ENCODE measurements at places on chromosomes 11 and 22.
A peak's percentile ranks its signal among the peaks of the same experiment; 100 is the strongest.

GRCh38 chr22:45469281-45470073 lies 33.2 kb upstream of the FBLN1 start:
- DNase-seq = no peak

GRCh38 chr11:123558536-123559315 lies 95.7 kb downstream of the SCN3B start:
- no peak for DNase-seq

- no peak for DNase-seq
Measured at GRCh38 chr11:46947399-46948077, 11.0 kb downstream of the CSTPP1 start.

DNA sequence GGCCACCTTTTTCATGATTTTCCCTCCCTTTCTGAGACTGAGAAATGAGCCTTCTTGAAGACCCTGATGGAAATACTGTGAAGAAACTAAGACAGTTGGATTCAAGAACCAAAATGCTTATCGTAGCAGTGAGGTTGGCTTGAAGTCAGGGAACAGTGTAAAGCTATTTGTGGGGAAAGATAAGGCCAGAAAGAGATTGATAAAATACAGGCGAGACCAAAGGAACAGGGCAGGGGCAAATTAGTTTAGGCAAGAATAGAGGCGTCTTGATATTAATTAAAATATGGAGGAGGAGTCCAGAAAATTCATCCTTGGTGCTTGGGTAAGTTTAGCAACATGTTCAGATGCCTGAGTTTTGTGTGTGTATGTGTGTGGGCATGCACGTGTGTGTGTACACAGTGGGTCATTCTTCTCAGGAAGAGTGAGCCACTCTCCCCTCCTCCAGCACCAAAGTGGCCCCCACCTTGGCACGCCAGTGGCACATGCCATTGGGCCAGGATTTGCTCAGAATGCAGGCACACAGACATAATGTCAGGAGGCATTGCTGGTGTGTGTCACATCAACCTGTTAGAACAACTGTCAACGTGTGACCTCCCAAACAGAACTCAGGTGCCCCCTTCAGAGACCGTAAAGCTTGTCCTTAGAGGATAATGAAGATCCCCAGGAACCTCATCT lies 3.9 kb upstream of the EHF start:
- no peak for DNase-seq

GRCh38 chr22:49503896-49504521 lies 323.7 kb downstream of the BRD1 start:
- no peak for DNase-seq

- DNase-seq = no peak
Measured at GRCh38 chr11:127902382-127902781, 685.0 kb downstream of the ETS1 start.

DNA sequence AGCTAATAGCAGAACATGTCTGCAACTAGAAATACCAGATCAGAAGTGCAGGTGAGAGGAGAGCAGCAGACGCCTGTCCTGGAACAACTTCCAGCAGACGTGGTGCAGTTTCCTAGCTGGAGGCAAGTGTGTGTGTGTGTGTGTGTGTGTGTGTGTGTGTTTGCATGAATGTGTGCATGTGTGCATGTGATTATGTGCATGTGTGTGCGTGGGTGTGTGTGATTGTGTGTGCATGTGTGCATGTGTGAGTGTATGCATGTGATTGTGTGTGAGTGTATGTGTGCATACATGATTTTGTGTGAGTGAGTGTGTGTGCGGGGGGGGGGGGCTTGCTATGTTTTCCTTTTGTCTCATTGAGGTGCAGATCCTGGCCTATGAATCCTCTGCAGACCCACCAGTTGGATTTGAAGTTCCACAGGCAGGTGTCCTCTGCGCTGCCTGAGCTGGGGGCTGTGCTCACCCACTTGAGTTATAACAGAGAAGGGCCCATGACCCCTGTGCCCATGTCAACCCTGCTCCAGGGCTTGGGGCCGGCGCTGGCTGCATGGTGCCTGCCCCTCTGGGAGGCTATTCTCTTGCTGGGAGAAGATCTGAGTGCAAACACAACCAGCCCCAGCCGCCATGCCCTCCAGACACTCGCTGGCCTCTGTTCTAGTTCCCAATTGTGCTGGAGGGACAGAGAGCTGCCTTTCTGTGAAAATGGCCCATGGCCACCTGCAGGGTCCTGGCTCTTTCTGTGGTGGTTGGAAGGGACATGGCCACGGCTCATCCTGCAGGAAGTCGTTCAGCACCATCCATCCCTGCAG lies 821.3 kb downstream of the BRD1 start:
- DNase-seq = no peak

DNA sequence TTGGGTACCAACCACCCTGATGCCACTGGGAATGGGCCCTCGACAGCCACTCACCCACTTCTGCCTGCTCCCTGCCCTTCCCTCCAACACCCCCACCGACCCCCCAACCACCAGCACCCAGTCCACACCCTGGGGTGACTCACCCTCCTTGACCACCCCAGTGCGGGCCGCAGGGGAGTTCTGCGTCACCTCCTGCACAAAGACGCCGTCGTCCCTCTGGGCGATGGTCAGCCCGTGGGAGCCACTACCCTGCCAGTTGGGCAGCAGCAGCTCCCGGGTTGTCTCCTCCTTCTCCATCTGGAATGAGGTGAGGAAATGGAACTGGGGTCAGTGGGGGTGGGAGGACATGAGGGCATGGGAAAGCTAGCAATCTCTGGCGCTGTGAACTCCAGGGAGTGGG lies 10.8 kb downstream of the AHNAK start:
- DNase-seq = no peak

DNA sequence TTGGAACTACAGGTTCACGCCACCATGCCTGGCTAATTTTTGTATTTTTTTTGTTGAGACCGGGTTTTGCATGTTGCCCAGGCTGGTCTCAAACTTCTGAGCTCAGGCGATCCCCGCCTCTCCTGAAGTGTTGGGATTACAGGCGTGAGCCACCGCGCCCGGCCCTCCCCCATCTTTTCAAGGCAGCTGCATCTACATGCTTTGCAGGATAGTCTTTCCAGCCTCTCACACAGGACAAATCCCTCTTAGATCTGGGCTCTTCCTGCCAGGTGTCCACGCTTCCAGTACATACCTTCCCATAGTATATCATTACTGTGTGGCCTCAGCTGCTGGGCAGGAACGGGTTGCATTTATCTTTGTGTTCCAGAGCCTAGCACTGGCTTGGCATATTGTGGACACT lies 49.7 kb downstream of the C11orf96 start:
- no peak for DNase-seq

DNA sequence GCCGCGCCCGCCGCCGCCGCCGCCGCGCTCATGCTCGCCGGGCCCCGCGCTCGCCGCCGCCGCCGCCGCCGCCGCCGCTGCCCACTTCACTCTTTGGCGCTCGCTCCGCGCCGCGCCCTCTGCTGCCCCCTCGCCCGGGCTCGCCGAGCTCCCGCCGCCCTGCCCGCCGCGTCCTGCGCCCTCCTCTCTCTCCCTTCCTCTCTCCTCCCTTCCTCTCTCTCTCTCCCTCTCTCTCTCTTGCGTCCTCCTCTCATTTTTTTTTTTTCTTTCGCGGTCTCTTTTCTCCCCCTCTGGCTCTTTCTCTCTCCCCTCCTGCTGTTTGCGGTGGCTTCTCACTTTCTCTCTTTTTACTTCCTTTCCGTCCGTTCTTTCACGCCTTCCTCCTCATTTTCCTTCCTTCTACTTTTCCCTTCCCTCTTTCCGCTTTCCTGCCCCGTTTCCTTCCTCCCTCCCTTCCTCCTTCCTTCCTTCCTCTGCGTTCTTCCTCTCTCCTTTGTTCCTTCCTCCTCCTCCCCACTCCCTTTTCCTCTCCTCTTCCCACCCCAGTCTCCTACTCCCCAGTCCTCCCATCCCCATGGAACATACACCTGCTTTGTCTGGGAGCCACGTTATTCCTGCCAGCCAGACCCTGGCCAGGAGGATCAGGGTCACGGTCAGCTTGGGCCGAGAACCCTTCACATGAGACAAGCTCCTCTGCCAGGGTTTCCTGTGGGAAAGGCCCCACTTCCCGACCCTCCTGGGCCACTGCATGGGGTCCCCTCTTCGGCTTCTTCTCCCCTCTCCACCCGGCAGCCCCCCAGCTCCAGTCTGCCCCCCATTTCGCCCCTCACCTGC lies 19.3 kb upstream of the SHISAL1 start:
- DNase-seq = no peak

DNA sequence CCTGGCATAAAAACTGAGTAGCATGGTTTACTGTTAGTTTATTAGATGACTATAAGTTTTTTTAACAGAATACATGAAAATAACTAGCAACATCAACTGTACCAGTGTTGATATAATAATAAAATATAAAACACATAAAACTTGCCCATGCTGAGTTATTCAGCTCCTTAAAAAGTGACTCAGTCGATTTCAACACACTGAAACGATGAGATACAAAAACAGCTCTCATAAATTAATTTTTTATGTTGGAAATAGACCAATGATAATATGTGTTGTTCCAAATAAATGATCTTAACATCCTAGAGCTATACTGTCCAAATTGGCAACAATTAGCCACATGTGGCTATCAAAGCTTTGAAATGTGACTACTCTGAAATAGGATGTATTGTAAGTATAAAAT lies 15.9 kb downstream of the PDGFD start:
- no peak for DNase-seq

GRCh38 chr22:37195921-37196320 lies 7.9 kb upstream of the C1QTNF6 start:
- DNase-seq = no peak

DNA sequence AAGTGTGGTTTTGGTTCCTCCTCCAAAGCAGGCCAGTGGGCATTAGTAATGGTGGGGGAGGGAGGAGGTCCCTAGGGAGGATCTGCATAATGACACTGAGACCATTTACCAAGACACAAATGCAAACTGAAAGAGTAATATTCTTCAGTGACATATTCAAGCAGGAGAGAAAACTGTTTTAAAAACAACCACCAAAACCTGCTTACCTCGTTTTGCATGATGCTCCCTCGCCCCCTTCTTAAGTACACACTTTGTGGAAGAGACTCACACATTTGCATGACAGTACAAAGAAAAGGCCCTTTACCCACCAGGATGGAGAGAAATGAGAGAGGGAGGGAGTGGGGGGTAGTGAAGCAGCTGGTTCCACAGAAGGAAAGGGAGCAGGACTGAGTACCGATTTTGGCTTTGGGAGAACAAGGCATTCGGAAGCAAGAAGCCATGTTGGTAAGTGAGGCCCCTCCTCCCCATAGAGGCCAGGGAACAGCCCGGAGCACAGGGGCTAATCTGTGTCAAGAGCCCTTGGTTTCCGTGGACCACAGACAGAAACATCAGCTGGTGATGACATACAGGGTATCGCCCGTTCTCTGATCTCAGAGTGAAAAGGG lies 13.0 kb upstream of the OPCML start:
- DNase-seq = no peak

DNA sequence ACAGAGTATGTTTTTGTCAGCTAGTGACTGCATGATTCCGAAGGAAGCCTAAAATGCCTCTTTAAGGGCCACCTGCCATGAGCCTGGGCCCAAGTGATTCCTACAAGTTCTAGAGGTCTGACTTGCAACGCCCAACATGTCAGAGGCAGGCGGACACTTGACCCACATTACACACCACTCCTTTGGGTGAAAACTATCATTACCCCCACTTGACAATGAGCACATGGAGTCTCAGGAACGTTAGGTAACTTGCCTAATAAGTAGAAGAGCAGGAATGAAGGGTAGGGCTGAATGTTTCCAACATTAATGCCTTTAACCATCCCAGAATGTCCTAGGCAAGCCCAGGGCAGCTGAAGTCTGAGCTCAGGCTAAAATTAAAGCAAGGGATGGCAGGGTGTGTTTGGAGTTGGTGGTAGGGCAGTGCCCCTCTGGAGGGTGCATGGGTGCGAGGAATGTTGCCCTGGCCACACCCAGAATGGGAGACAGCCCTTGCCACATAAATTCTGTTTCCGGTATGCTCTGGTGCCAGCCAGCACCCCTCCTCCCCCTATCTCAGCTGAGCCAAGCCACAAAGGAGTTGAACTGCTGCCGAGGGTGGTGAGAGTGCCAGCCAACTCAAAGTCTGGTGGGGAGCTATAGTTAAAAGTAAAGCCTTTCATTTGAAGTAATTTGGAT lies 2.5 kb downstream of the PLAAT2 start:
- DNase-seq = peak; percentile 51

DNA sequence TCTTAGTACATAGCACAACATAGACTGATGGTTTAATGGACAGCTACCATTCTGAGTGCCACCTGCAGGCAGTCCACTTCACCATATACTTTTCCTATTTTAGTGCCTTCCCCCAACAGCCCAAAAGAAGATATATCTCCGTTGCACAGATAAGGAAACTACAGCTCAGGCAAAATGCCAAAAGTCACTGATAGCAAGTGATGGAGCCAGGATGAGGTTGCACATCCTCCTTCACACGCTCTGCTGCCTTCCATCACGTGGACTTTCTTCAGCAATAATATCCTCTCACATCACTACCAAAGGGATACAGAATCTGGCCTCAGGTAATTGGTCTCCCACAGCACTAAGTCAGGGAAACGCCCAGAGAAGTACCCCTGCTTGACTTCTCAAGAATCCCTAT lies 7.5 kb downstream of the TCF20 start:
- DNase-seq = no peak

GRCh38 chr11:118522571-118523072 lies 4.7 kb upstream of the TTC36 start:
- no peak for DNase-seq

- DNase-seq = no peak
Measured at GRCh38 chr11:118184784-118185579, 8.5 kb upstream of the SCN2B start.

- no peak for DNase-seq
Measured at GRCh38 chr11:119918347-119918746, 189.3 kb upstream of the NECTIN1 start.

GRCh38 chr11:46761807-46762206 lies 42.8 kb downstream of the F2 start:
- no peak for DNase-seq

GRCh38 chr11:134229126-134229790 lies 4.8 kb downstream of the VPS26B start:
- DNase-seq = no peak

DNA sequence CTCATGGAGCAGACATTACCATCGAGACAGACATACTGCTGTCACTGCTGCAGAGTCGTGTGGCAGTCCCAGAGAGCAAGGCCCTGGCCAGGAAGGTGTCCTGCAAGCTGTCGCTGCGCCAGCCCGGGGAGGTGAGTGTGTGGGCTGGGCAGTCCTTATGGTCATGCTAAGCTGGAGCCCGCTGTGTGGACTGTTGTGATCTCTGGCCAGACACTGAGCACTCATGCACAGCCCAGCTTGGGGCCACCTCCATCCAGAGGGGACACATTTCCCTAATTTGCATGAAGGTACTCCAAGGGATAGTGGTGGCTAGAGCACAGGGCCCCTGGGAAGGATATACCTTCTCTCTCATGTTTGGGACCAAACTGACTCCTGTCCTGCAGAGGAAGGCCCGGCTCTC lies 9.6 kb downstream of the ANKK1 start:
- DNase-seq = no peak

All from HS-27A (cell line).